Osteoblast (primary cell): ENCODE measurements at places on chromosomes 5 and 9.

DNA sequence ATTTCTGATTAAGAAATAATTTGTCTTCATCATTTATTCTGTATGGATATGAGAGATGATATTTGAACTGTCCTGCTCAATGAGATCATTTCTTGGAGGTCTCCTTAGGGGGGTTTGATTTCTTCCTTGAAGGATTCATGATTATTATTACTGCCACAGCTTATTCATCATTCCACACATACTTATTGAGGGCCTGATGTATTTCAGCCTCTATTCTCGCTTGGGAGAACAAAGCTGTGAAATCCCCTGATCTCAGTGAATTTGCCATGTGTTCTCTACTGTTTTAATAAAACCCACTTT is 36.9 kb downstream of the PARP8 start:
- no peak for DNase-seq

GRCh38 chr5:111626473-111627148 is 114.3 kb upstream of the STARD4 start:
- DNase-seq = no peak

DNA sequence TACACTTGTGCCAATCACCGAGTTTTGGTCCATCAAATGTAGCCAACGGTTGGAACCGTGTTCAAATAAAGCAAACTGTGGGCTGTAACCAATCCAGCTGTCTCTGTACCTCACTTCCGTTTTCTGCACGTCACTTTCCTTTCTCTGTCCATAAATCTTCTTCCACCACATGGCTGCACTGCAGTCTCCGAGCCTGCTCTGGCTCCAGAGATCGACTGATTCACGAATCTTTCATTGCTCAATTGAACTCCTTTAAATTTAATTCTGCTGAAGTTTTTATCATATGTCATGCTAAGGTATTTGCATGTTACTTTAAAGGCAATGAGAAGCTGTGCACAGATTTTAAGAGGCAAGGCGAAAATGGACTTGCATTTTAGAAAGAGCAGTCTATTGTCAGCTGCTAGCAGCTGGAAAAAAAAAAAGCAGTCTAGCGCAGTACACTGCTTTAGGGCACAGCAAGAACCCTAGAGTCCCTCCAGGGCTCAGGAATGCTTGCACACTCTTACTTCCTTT is 13.2 kb downstream of the TTC39B start:
- no peak for DNase-seq

DNA sequence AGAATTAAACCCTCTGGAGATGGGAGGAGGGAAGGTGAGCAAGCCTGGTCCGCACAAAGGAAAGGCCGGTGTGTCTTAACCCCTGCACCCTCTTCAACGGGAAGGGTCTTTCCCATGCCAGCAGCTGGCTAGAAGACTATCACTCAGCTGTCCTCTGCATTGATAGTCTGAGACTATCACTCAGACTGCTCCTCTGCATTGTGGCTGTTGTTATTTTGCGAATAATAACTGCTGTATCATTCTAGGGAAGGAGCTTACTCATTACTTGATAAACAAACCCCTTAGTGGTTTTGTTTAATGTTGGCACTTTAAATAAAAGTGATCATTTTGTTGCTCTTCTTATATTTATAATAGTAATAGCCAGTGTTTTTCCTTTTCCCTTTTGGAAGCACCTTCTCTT is 8.1 kb downstream of the TRIP13 start:
- no peak for DNase-seq

DNA sequence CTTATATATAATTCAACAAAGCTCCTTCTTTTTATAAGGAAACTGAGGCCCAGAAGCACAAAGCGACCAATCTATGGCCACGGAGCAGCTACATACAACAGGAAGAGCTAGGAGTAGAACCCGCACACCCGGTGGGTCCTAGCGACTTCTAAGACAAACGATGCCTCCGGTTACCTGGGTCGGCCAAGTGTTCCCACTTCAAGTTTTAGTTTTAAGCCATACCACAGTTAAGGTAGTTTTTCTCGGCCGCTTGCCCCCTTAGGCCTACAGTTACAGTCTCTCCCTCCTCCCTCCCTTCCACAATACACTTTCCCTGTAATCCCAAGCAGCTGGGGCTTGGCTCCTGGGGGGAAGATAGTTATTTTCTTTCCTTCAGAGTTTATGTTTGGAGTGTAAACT is 533 bp downstream of the SREK1IP1 start:
- DNase-seq = no peak

DNA sequence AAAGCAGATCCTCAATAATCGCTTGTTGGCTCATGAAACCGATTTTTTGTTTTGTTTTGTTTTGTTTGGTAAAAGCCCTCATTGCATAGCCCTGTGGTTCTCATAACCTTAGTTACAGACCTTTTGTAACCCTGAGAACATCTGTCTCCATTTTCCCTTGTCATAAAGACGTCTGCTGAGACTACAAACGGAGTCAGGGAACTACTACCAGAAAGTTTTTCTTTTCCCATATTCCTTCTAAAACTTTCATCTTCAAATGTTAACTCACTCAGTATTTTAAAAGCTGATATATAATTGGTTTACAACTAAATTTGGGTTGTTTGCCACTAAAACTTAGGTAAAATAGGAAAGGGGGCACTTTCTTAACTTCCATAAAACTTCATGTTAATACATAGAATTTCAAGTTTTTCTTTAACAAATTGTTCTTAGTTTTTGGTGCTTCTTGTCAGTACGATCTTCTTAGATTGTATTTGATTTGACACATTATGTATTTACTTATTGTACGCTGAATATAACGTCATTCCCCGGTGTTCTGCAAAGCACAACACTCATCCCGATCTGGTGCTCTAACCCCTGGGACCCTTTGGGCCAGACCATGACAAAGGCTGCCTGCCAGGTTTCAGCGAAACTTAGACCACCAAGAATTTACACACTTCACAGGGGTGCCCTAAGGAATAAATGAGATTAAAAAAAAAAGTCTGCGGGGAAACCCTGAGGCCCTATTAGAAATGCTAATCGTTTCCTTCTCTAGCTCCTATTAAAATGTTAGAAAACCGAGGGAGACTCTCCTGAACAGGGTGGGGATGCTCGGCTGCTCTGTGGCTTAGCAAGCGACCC is 1.1 kb upstream of the ANP32B start:
- peak; percentile 83 for DNase-seq

GRCh38 chr9:126442636-126443035 is 116.0 kb downstream of the MVB12B start:
- no peak for DNase-seq

- DNase-seq = no peak
Observed at GRCh38 chr5:123000731-123001130, 35.8 kb downstream of the PPIC start.

- DNase-seq = no peak
Observed at GRCh38 chr5:91069364-91069763, 313.8 kb downstream of the ARRDC3 start.

DNA sequence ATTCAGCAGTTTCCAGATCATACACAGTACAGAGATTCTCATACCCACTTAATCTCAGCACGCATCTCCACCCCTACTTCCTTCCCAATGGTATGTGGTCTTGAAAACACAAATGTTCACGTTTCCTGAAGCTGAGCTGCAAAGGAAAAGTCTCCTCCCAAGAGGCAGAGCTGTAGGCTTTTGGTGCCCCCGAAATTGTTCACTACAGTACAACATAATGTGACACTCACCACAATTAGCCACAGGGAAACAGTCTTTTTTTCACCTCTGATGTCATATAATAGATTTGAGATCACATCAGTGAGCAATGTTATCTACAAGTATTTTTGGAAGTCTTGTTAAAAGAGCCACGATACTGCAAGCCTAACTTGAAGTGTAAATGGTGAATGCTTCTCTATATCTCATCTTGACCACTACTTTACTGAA is 40.2 kb downstream of the NFIB start:
- DNase-seq = no peak

GRCh38 chr9:118595719-118596305 is 773.4 kb downstream of the BRINP1 start:
- no peak for DNase-seq

DNA sequence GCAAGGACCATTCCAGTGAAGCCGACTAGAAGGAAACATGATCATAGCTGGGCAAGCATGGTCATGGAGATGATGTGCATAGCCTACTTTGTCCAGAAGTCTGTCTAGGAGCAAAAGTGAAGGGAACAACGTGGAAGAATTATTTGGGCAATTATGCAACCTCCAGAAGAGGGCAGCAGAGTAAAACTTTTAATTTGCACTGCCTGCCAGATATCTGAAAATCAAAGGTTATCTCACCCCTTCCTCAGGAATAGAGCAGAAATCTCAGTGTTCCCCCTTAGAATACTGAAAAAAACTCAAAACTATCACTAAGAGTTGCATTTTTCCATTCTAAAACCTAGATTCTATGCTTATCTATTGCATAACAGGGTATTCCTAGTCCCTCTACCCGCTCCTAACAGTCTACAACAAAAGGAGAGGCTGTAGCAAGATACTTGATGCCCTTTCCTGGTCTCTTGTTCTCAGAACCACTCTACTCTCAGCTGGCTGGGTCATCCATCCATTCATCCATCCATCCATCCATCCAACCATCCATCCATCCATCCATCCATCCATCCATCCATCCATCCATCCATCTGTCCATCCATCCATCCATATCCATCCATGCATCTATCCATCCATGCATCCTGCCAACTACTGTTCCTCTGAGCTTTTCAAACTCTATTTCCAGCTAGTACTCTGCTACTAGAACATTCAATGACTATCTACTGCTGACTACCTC is 8.4 kb upstream of the SETD9 start:
- DNase-seq = peak; percentile 6

DNA sequence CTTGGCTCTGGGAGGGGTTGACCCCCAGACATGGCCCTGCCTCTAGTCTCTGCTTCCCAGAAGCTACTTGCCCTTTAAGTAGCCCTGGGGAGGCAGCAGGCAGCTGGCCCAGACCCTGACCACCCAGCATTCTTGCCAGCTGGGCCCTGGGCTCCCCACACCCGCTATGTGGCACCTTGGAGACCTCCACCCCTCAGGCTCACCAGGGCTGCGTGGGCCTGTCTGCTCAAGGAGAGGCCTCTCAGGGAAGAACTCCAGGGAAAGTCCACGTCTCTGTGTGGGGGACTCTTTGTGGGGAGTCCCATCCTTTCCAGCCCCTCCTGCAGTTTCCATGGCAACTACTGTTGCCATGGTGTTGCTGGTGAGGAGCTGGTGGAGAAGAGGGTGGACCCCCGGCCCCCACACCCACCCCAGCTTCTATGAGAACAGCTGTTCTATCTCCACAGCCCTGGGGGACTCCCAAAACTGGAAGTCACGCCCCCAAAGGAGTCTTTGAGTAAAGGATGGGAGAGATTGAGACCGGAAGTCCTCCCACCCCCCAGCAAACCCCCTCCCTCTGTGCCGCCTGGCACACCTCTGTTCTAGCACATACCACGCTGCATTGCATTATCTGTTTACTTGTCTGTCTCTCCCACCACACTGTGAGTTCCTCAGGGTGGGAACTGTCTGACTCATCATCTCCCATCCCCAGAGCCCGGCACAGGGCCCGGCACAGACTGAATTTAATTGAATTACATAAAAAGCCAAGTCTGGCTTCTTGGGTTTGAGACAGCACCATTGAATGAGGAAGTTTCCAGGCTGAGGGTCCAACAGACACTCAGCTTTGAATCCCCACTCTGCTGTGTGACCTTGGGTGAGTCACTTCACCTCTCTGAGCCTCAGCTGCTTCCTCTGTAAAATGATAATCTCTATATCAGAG is 12.6 kb downstream of the DNM1 start:
- DNase-seq = peak; percentile 83

DNA sequence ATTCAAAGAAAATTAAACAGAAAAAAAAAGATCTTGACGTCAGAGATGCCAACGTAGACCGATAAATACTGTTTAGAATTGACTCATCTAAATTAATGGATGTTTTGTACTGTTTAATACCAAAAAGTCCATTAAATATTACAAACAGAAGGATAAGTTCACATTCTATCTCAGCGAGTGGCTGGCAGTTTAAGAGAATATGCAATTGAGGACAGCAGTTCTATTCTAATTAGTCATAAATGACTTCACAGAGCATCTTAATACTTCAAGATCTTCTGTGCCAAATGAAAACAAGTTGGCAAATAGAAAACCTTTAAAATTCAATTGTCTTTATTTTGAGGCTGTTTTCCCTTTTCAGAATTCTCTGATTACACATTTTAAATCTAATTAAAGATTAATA is 326.6 kb upstream of the NREP start:
- no peak for DNase-seq

- DNase-seq = no peak
Observed at GRCh38 chr9:116061546-116062205, 91.9 kb upstream of the PAPPA start.

DNA sequence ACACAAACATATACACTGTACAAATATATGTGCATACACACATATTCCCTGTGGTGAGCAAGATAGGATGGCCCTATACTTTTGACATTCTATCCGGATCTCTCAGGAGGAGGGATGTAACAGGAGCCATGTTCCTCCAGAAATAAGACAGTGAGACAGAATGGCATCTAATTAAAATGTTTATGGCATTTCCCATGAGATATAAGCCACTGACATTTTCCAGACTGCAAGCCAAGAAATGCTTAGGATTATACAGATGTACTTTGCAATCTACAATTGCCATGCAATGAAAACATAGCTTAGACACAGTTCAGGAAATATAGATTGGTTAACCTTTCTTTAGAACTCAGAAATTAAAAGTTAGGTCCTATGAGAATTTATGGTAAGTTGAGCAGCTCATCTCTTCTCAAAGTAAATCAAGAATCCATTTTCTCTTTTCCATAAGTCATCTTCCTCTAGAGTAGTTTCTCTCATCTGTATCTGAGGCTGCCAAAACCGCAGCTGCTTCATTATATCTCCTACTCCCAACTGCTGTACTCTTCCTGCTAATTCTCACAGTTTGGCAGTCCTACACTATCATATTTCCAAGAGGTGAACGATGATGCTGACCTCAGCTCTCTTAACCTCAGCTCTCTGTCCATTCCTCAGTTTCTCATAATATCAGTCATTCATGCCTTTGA is 1719.1 kb downstream of the MAT2B start:
- DNase-seq = no peak

GRCh38 chr9:113580041-113580953 is 116.8 kb downstream of the RGS3 start:
- DNase-seq = peak; percentile 90

GRCh38 chr9:122857815-122858214 is 29.4 kb upstream of the PDCL start:
- DNase-seq = no peak

DNA sequence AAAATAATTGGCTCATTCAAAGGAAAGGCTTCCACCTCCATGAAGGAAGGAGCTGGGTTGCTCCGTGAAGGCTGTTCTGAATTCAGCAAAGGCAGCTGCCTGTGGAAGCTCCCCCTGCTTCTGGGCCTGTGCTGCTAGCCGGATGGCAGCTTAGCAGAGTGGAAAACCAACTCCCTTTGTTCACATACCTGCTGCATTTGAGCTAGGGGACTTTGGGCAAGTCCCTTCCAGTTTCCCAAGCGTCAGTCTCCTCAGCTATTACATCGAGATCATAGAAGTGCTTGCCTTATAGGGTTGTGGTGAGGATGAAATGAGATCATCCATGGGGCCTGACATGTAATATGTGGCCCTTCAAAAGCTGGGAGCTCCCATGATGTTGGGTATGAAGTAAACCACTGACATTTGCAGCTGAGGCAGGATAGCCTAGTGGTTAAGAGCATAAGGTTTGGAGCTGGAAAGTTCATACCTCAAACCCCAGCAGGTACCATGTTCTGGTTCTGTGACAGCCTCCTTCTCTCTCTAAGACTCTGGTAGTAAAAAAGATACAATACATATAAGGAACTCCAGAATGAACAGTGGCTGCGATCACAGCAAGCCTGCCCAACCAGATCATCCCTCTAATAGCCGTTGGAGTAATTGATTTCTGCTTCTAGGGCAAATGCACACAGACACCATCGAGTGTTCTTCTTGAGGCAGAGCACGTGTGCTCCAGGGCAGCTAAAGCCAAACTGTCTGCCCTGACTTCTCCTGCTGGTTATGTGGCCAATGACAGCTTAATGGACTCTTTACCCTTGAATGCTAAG is 11.0 kb upstream of the DENND1A start:
- DNase-seq = no peak
